Gastrocnemius medialis (tissue), 4 donors: ENCODE measurements at places on chromosomes 7 and 10.

DNA sequence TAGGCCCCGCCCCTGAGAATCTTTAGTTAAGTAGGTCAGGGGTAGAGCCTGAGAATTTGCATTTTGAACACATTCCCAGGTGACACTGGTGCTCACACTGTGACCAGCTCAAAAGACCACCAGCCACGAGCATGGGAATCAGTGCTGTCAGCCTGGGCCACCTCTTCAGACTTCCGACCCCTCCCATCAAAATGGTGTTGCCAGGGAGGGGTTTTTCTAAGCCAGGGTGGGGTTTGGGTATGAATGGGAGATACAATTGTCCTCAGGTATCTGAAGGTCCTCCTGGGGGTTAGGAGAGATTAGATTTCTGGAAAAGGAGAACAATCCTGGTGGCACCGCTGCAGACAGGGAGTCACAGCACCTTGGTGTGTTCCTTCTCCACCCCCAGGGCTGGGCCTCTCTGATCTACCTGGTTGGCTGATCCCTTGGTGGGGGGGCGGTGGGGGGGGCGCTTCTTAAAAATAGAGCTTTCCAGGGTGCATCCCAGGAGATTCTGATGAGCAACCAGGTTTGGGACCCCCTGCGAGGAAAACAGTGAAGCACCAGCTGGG, 111.5 kb upstream of the ANLN start:
- H3K4me3 ChIP-seq = no peak overlapping the region
- peaks cover 96% of the 10 kb centered on the region for H3K4me1 ChIP-seq
- H3K36me3 ChIP-seq = no peaks in the 10 kb centered on the region
- DNase-seq = no peak

DNA sequence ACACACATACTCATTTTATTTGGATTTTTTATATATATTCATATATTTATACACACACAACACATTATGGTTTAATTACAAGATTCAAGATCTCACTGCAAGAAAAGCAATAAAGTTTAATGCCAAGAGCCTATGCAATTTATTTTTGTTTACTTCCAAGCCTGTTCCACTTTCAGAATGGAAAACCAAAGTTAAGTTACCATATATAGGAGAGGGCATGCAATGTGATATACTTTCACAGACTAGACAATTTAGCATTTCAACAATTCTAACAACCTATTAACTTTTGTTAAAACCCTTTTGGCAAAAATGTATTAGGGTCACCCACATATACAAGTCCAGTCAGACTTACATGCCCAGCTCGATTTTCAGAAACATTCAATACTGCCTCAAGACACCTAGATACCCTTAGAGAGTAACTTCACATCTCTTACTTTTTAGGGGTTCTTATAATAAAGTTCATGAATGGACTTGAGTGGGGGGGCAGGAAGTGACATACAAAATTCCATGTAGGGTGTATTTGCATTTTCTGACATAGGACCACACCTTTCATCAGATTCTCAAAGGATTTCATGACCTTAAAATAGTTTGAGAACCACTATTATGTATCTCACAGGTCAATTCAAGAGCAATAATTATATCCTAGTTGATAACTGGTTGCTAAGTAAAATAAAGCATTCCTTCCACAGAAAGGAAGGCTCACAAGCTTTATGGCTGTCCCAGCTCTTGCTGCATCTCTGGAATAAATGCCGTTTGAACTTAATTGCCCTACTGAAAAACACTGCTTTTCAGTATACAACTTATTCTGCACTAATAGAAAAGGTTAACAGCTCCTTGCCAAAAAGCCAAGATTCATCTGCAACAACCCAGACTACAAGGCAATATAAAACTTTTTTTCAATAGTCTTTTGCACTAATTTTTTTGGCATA, 2.5 kb downstream of the P4HA1 start:
- H3K36me3 ChIP-seq = no peaks in the 10 kb centered on the region
- peak overlapping the region; percentile 100 for H3K27ac ChIP-seq
- no peak for DNase-seq
- H3K4me1 ChIP-seq = peaks cover 52% of the 10 kb centered on the region
- H3K4me3 ChIP-seq = peak overlapping the region; percentile 99
- H3K27me3 ChIP-seq = no peaks in the 10 kb centered on the region

DNA sequence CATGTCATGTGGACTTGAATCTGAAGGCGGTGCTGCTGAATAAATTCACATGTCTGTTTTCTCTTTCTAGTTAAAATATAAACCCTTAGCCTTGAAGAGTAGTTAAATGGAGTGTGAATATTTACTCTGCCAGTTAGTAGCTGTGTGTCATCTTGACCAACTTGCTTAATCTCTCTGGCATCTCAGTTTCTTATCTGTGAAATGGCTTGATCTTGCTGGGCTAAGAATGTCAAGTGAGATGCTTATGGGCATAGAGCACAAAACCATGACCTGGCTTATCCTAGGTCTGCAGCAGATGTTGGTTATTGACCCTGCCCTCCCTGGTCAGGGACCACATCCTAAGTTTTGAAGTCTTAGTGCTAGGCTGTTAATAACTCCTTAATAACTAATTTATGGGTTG, 16.6 kb downstream of the ARID5B start:
- no peaks in the 10 kb centered on the region for H3K36me3 ChIP-seq
- H3K4me1 ChIP-seq = no peaks in the 10 kb centered on the region
- no peak overlapping the region for H3K27ac ChIP-seq

DNA sequence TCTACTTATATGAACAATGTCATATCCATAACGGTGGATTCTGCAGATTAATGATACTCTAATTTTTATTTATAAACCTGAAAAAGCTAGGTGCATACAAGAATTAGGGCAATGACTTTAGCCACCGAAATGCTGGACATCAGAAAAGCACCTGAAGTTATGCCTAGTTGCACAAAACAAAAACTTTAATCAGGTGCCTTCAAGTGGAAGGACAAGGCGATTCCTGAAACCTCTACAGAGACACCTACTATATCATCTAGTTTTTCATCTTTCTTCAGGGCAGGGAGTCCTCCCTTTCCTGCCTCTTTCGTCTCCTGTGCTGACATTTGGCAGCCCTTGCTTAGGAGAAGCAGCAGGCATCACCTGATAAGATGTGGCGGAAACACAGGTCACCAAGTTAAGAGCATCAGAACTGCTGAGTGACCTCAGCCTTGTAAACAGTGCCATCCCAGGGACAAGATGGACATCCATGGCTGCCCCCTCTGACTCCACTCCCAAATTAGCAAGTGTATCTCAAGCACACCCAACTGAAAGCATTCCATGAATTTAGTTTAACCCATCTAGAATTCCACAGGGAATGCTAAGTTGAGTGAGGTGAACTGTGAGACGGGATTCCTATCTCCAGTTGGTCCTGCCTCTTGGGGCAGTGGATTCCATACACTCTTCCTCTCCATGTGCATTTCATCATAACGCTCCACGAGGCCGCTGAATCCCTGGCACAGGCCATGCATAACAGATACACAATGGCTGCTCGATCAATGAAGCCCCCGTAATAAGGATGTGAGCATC, 5.8 kb downstream of the ITPRIP start:
- no peaks in the 10 kb centered on the region for H3K27me3 ChIP-seq
- H3K27ac ChIP-seq = peak overlapping the region; percentile 97
- no peaks in the 10 kb centered on the region for H3K36me3 ChIP-seq
- no peak overlapping the region for H3K4me3 ChIP-seq
- peaks cover 87% of the 10 kb centered on the region for H3K4me1 ChIP-seq

DNA sequence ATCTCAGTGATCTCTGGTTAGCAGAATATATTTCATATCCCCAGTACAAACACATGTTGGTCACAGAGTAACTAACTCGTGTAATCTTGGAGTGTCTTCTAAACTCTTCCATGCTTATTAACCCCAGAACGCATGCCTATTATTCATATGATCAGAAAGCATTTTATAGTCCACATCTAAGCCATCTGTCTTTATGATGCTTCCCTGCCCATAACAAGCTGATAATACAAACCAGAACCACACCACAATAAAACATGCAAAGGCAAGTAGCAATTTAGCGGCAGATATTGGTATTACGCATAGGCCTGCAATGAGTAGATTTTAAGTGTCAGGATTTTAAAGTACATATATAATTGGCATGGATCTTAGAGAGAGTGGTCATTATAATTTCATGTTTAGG, 120.0 kb upstream of the PRKCQ start:
- no peaks in the 10 kb centered on the region for H3K27me3 ChIP-seq
- no peak for DNase-seq
- H3K4me1 ChIP-seq = peaks cover 18% of the 10 kb centered on the region
- no peaks in the 10 kb centered on the region for H3K36me3 ChIP-seq
